ENCODE measurements at places on chromosomes 6 and 20.

- DNase-seq, result no peak
Measured at GRCh38 chr6:159640322-159640721, 52.7 kb downstream of the SOD2 start.

- no peak for DNase-seq
Measured at GRCh38 chr20:63782051-63782471, 42.5 kb downstream of the SLC2A4RG start.

GRCh38 chr6:165861226-165861625 lies 198.2 kb upstream of the PDE10A start:
- no peak for DNase-seq

DNA sequence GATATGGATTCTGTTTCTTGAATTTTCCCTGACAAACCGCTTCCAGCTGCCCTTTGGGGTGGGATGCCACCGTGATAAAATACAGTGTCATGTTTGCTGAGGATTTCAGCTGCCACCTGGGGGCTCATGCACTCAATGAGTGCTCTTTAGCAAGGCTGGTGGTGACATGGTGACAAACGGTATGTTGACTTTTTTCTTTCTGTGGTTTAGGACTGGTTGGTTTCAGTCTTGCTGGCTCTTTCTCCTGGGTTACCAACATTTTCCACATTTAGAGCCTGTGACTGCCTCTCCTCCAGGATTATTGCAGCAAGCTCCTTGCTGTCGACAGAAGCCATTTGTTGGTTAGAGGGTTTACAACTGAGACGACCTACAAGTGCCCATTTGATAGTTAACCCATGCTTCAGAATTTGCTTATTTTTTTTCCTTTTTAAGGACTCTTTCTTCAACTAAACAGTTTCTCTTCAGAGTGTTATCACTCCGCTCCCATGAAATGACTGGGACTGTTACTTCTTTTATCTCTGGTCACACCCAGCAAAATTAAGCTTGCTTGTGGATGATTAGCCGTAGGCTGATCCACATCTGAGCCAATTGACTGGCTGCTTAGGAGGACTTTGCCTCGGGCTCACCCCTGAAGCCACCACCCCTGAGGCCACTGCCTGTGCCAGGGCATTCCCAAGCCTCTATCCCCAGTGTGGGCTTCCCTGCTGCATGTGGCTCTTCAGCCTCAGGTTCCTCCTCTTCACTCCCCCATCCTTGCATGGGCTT lies 48.4 kb upstream of the CDYL start:
- DNase-seq, result no peak

DNA sequence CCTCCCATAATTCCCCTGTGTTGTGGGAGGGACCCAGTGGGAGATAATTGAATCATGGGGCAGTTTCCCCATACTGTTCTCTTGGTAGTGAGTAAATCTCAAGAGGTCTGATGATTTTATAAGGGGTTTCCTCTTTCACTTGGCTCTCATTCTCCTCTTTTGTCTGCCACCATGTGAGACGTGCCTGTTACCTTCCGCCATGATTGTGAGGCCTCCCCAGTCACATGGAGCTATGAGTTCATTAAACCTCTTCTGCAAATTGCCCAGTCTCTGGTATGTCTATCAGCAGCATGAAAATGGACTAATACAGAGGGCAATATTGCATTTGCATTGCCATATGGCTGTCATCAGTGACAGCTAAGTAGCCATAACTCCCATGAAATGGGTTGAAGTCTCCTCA lies 63.2 kb downstream of the ZNF217 start:
- DNase-seq, result no peak

DNA sequence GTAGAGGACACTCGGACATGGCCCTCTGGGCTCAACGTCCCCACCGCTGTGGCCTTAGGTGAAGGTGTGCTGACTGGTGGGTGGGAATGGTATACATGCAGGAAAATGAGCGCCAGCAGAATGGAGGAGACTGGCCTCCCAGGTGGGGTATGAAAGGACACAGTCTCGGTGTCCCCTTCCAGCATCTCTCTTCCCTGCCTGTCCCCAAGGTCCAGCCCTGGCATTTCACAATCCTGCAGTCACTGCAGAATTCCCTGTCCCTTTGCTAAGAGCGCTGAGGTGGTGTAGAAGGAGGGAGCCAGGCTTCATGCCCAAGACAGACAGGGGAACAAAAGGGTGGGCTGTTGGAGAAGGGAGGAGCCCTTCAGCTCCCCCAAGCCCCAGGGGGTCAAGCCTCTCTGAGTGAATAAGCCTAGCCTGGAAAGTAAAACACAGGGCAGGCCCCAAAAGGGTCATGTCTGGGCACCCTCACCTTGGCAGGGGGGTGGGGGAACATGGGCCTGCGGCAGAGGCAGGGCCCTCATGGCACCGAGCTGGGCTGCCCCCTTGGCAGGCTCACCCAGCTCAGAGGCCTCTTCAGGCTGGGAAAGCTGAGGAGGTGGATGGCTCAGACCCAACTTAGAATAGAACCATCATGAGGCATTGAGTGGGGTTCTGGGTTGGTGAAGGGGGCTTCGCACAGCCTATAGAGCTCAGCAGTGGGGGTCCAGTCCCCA lies 23.9 kb downstream of the TFEB start:
- no peak for DNase-seq

DNA sequence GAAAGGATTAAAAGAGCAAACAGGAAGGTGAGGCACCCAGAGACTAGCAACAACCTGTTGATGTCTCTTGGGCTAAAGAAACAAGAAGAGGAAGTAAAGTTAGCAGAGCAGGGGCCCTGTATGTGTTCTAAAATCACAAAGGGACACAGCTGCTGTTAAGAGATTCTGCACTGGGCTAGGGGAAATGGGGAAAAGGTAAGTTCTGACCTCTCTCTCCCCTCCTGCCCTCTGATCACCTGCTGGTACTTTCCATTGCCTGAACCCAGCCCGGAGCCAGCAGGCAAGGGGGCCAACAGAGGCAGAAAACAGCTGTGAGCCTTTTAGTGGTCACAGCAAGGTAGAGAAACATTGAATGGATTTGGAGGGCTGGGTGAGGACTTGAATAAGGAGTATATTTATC lies 13.5 kb upstream of the CNR1 start:
- no peak for DNase-seq

- no peak for DNase-seq
Measured at GRCh38 chr6:20399518-20399917, 2.2 kb upstream of the E2F3 start.

- no peak for DNase-seq
Measured at GRCh38 chr6:2477250-2477649, 231.8 kb upstream of the GMDS start.

DNA sequence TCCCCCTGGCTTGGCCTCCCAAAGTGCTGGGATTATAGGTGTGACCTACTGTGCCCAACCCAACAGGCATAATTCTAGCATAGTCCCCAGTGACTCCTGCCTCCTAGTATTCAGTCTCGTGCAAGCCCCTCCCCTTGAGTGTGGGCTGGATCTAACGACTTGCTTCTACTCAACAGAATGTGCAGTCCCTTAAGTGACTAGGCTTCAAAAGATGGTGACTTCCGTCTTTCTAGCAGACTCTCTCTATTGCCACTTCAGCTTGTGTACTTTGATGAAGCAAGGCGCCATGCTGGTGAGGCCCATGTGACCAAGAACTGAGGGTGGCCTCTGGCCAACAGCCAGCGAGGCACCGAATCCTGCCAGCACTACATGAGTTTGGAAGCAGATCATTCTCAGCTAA lies 109.6 kb upstream of the TRAF3IP2 start:
- DNase-seq, result no peak

- no peak for DNase-seq
Measured at GRCh38 chr20:49394264-49394663, 88.2 kb downstream of the KCNB1 start.

- DNase-seq, result no peak
Measured at GRCh38 chr20:63090682-63091571, 84.2 kb upstream of the BHLHE23 start.

DNA sequence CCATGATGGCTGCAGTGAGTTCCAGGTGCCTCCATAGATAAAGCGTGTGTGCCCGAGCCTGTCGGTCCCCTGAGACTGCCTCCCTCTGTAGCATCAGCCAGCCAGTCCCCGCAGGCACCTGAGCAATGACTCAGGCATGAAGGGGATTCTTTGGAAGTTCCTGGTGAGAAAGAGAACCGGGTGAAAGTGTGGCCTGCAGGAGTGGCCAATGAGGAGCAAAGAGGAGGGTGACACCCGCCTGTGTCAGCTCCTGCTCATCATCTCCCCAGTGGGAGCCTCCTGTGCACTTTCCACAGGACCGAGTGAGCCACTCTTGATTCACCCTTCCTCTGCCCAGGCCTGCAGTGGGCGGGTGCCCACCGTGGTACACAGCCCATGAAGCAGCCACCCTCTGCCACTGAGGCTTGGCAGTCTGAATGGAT lies 71.2 kb upstream of the PTPN1 start:
- peak; percentile 83 for DNase-seq

- no peak for DNase-seq
Measured at GRCh38 chr6:105573556-105573955, 170.7 kb upstream of the PREP start.

Measured in LHCN-M2 (cell line).